Stomach (tissue), 19 donors: ENCODE measurements at places on chromosomes 5 and 9.

- peak; percentile 83 for DNase-seq
- peak overlapping the region; percentile 61 for H3K27ac ChIP-seq
- H3K4me3 ChIP-seq: no peak overlapping the region
- no peaks in the 10 kb centered on the region for H3K27me3 ChIP-seq
These were observed 90.3 kb downstream of the ZNF618 start for GRCh38 chr9:113966394-113966793.

DNA sequence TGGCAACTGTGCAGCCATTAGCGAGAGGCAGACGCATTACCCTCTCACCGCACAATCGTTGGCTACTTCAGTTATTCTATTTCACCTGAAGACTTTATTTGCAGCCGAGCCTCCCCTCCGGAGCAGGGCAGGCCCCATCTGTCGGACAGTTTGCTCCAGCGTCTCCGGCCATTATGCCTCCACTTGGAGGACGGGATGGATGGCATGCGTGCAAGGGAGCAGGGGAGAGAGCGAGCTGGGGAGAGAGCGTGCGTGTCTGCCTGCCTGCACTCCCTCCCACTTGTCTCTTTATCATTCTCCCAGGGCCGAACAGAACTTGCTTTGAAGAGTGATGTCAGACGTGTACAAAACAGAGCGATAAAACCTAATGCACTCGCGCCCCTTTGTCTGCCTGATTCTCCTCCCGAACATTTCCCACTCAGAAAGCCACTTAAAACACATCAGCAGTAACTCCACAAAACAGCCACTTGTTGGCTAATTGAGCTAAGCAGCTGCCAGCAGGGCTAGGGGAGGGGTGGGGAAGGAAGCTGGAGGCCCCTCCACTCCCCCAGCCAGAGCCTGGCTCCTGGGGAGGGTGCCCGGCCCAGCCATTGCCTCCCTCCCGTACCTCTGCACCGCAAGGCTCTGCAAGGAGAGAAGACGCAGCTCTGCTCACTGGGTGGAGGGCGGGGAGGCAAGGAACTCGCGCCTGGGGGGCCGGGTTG, 43.4 kb upstream of the FUBP3 start:
- no peaks in the 10 kb centered on the region for H3K36me3 ChIP-seq
- H3K27ac ChIP-seq: no peak overlapping the region
- peaks cover 16% of the 10 kb centered on the region for H3K4me1 ChIP-seq
- no peak overlapping the region for H3K4me3 ChIP-seq

DNA sequence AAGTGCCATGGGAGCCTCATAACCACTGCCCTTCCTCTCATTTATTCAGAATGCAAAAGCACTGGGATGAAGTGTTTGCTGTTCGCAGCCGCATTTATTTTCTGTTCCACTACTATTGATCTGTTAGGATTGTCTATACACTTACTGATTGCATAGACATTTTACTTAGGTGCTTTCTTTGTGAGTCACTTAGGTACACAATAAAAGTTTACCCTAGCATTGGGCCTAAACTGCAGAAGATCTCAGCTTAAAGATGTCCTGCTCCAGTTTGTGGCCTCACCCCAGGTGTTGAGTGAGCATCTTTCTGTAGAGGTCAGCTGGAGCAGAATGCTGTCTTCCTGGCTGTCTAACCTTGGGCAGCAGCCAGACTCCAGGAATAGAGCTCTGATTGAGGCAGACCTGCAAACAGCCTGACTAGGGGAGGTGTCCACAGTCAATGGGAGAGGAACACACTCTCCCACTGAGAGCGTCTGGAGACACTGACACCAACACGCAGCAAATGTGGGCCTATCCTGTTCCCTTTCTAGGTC, 54.0 kb downstream of the GPR21 start:
- peaks cover 84% of the 10 kb centered on the region for H3K36me3 ChIP-seq
- DNase-seq: no peak
- no peak overlapping the region for H3K27ac ChIP-seq
- no peak overlapping the region for H3K4me3 ChIP-seq

GRCh38 chr5:138065102-138065501, 18.7 kb upstream of the WNT8A start:
- H3K36me3 ChIP-seq: no peaks in the 10 kb centered on the region
- peaks cover 6% of the 10 kb centered on the region for H3K4me1 ChIP-seq

GRCh38 chr9:35726931-35727330, 5.1 kb downstream of the TLN1 start:
- peak overlapping the region; percentile 88 for H3K4me3 ChIP-seq
- DNase-seq: peak; percentile 79
- peaks cover 42% of the 10 kb centered on the region for H3K36me3 ChIP-seq
- H3K27me3 ChIP-seq: no peaks in the 10 kb centered on the region

- peak; percentile 2 for DNase-seq
- no peaks in the 10 kb centered on the region for H3K27me3 ChIP-seq
These were observed 522.3 kb upstream of the NUDT12 start for GRCh38 chr5:104084896-104085295.

- no peak overlapping the region for H3K4me3 ChIP-seq
- no peaks in the 10 kb centered on the region for H3K27me3 ChIP-seq
- no peak overlapping the region for H3K27ac ChIP-seq
These were observed 59.0 kb upstream of the UBAC1 start for GRCh38 chr9:136020206-136020605.

DNA sequence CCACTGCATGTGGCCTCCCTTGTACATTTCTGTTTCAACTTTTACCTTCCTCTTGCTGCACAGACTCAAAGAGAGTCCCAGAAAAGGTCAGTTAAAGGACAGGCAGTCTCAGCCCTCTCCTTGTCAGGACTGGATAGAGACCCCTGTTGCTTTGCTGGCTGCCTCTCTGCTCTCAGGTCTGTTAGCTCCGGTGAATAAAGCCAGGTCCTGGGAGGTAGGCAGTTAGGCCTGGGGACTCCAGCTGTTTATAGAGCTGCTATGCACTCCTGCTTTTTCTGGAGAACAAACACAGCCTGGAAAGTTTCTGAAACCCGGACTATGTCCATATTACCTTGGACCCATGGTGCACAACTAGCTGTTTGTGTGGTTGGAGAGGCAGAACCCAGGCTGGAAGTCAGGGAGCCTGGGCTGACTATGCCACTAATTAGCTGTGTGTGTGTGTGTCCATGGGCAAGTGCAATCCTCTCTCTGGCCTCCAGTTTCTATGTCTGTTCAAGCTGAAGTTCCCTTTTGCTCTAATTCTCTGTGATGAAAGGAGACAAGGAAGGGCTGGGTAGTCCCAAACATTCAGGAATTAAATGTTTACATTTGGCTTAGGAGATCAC, 42.9 kb downstream of the GLRA1 start:
- no peaks in the 10 kb centered on the region for H3K27me3 ChIP-seq
- DNase-seq: no peak
- no peaks in the 10 kb centered on the region for H3K4me1 ChIP-seq
- no peak overlapping the region for H3K4me3 ChIP-seq
- no peak overlapping the region for H3K27ac ChIP-seq

DNA sequence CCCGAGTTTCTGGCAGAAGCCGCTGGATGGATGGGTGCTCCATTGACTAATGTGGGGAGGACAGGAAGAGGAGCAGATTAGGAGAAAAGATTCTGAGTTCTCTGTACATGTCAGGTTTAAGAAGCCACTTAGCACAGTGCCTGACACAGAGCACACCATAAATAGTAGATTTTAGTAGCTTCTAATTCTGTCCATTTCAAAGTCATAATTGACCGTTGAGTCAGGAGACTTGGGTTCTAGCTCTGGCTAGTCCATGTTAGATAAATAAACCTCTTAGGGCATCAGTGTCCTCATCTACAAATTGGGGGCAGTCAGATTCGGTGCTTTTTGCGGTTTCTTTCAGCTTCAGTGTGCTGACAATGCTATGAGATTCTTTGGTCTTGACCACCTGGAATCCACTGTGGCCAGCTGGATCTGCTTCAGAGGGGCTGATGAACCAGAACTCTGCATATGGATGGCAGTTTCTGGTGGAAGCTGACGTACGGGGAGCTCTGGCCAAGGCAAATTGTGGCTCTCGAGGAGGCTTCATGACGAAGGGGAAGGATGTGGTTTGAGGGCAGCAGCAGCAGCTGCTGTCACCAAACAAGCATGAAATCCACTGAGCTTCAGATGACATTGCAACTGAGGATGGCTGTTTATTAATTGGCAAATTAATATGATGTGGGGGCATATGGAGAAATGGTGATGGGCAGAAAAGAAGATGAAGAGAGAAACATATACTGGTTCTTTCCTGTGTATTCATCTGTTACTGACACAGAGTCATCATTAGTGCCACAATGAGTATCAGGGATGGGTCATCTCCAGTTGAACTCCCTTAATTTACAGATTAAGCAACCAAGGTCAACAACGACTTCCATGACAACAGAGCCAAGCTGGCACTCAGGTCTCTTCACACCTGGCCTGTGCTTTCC, 134.4 kb downstream of the AOPEP start:
- no peaks in the 10 kb centered on the region for H3K36me3 ChIP-seq
- H3K27ac ChIP-seq: peak overlapping the region; percentile 62
- peaks cover 32% of the 10 kb centered on the region for H3K4me1 ChIP-seq
- DNase-seq: peak; percentile 81

DNA sequence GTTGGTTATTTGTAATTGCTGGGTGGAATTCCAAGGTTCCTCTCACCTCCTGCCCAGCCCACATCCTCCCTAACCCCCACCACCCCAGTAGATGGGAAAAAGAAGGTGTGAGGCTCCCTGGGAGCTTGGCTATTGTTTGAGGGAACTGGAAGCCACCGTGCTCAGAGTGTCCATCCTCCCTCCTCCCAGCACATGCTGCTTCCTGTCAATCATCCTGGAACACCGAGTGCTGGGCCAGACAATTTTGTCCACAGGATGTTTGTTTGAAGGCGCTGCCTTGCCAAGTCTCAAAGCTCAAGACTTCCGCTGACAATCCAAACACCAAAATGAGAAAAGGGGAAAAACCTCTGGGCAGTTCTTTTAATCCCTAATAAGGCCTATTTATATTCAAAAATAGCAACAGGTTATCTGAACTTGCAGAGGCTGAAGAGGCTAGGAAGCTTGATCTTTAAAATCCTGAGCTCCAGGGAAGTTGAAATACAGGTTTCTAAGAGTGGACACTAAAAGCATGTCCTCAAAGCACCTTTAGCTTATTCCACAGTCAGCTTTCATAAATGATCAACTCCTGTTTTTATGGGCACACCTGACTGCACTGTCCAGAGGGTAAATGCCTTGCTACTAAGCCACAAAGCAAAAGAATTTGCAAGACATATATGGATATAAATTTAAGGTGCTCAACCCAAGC, 286.7 kb downstream of the NFIB start:
- no peak overlapping the region for H3K4me3 ChIP-seq
- no peaks in the 10 kb centered on the region for H3K36me3 ChIP-seq
- DNase-seq: peak; percentile 58
- H3K4me1 ChIP-seq: no peaks in the 10 kb centered on the region
- H3K27me3 ChIP-seq: no peaks in the 10 kb centered on the region
- peak overlapping the region; percentile 1 for H3K27ac ChIP-seq

DNA sequence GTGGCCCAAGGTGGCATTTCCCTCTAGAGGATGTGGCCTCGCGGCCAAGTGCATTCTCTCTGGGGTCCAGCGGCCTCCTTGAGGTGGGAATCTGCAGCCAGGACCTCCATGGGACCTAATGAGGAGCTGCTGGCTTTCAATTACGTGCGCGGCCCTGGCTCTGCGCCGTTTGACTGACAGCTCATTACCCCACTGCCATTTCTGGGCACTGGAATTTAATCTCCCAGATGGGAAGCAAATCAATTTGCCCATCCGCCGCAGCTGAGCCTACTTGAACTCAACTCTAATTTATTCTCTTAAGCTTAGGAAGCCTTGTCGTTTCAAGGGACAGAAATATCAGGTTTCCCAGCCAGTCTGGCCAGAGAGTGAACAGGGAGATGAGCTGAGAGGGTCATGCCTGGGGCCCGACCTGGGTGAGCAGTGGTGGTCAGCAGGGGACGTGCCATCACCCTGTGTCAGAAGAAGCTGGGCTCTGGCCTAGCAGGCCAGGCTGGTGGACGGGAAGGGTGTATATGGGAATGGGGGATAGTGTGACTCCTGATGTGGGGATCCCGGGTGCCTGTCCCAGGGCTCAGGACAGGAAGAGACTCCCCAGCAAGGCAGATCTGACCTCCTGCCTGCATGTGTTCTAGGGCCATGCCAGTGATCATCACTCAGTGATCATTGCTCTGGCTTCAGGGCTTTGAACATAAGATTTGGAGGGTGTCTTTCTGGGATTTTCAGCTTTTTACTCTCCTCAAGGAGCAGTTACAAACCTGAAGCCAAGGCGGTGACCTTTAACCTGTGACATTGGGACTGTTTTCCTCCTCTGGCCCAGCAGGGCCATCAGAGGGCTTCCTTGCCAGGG, 69.7 kb downstream of the MACROH2A1 start:
- H3K4me3 ChIP-seq: no peak overlapping the region
- peaks cover 26% of the 10 kb centered on the region for H3K36me3 ChIP-seq
- H3K27ac ChIP-seq: no peak overlapping the region
- DNase-seq: no peak
- H3K27me3 ChIP-seq: no peaks in the 10 kb centered on the region

- no peaks in the 10 kb centered on the region for H3K4me1 ChIP-seq
- no peaks in the 10 kb centered on the region for H3K27me3 ChIP-seq
- H3K27ac ChIP-seq: no peak overlapping the region
- DNase-seq: no peak
- no peak overlapping the region for H3K4me3 ChIP-seq
These were observed 24.4 kb downstream of the SKIC3 start for GRCh38 chr5:95530416-95530815.

DNA sequence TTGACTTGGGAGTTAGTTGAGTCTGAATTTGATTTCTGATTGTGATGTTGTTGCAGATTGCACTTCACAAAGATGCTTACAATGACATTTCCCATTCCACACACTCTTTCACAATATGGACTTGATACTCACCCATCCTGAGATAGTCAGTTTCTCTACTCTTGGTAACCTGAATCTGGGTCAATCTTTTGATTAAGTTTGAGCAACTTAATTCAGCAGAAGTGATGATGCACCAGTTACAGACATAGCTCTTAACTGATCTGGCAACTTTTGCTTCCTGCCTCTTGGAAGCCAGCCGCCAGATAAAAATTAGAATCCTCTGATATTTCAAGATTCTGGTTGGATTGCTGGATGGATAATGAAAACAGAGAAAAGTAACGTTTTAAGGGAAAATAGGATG, 79.7 kb upstream of the OSMR start:
- no peak overlapping the region for H3K4me3 ChIP-seq
- H3K27ac ChIP-seq: no peak overlapping the region
- no peaks in the 10 kb centered on the region for H3K4me1 ChIP-seq
- no peaks in the 10 kb centered on the region for H3K36me3 ChIP-seq
